Body of pancreas (tissue), 4 donors: ENCODE measurements at places on chromosomes 6 and 20.

GRCh38 chr6:133809406-133809805 lies 79.5 kb upstream of the TCF21 start:
- no peaks in the 10 kb centered on the region for H3K36me3 ChIP-seq
- H3K4me3 ChIP-seq, result no peak overlapping the region
- H3K4me1 ChIP-seq, result no peaks in the 10 kb centered on the region
- no peak overlapping the region for H3K27ac ChIP-seq

DNA sequence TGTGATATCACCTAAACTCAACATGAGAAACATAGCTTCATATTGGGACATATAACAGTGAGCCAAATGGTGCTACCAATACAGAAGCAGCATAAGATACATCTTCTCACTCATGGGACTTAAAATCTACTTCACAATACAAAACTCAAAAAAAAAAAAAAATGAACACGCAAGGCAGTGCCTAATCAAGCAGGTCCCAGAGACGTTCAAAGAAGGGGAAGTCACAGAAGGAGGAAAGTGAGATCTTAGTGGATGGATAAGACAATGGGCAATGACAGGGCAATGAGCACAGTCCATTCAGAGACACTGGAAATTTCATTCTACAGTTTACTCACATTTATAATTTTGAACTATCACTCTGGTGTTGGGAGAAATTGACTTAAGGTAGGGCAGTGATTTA lies 88.3 kb downstream of the FAM50B start:
- no peak overlapping the region for H3K4me3 ChIP-seq
- no peaks in the 10 kb centered on the region for H3K27me3 ChIP-seq
- H3K4me1 ChIP-seq, result peaks cover 4% of the 10 kb centered on the region
- DNase-seq, result no peak
- H3K27ac ChIP-seq, result no peak overlapping the region
- H3K36me3 ChIP-seq, result no peaks in the 10 kb centered on the region

- no peaks in the 10 kb centered on the region for H3K36me3 ChIP-seq
- peak overlapping the region; percentile 76 for H3K4me3 ChIP-seq
Measured at GRCh38 chr6:106511288-106512047, 117.8 kb downstream of the RTN4IP1 start.

GRCh38 chr6:18752278-18753068 lies 365.3 kb downstream of the RNF144B start:
- H3K4me1 ChIP-seq, result no peaks in the 10 kb centered on the region
- no peaks in the 10 kb centered on the region for H3K27me3 ChIP-seq
- H3K36me3 ChIP-seq, result no peaks in the 10 kb centered on the region
- no peak overlapping the region for H3K4me3 ChIP-seq
- no peak overlapping the region for H3K27ac ChIP-seq

DNA sequence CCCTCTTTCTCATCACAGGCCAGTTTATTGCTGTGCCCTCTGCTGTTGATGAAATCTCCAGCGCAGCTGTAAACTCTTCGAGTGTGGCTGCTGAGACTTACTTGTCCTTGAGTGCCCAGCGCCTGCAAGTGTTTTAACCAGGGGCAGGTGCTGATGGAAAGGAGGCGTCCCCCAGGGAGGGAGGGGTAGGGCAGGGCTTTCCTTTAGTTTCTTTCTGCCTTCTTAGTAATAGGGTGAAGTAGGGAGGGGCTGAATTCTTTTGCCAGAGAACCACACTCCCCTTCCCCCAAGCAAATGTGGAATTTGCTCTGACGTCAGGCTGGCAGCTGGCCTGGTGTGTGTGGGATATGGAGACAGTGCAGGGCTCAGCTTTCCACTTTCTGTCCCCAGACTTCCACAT lies 61.2 kb downstream of the IGF2R start:
- peaks cover 31% of the 10 kb centered on the region for H3K4me1 ChIP-seq
- peak; percentile 75 for DNase-seq
- H3K4me3 ChIP-seq, result no peak overlapping the region
- H3K27me3 ChIP-seq, result no peaks in the 10 kb centered on the region

DNA sequence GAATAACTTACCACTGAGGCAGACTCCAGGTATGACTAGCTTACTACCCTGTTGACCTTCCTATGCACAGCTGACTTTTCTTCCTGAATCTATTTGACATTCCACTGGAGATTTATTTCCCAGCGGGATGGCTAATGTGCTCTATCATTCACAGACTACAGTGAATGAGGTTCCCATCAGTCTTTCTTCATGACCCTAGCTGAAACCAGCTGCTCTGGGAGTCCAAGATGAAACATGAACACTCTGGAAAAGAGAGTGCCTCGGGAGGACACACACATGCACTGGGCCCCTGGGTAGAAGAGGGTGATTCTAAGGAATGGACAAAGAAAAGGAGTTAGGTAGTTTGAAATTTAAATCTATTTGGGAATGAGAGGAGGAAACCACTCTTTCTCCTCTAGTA lies 82.6 kb upstream of the DST start:
- no peak for DNase-seq
- H3K27me3 ChIP-seq, result no peaks in the 10 kb centered on the region
- no peaks in the 10 kb centered on the region for H3K36me3 ChIP-seq
- no peak overlapping the region for H3K27ac ChIP-seq
- no peak overlapping the region for H3K4me3 ChIP-seq

DNA sequence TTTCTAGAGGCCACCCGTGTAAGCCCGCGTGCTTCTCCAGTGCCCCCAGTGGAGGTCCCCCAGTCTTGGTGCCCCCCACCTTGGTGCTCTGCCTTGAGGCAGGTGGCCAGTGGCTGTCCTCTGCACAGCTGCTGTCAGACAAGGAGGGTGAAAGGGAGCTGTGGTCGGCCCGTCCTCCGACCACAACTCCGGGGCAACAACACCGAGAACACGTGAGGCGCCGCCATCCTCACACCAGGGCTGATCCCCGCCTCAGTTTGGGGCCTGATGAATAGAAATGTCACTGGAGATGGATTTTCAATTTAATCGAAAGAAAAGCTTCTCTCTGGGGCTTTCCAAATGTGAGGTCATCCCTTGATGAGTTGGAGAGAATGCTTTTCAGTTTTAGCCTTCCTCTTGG lies 304.6 kb downstream of the CDH4 start:
- H3K4me1 ChIP-seq, result no peaks in the 10 kb centered on the region
- no peaks in the 10 kb centered on the region for H3K36me3 ChIP-seq
- no peak overlapping the region for H3K27ac ChIP-seq
- H3K27me3 ChIP-seq, result no peaks in the 10 kb centered on the region
- no peak overlapping the region for H3K4me3 ChIP-seq

GRCh38 chr6:144590532-144590931 lies 305.4 kb downstream of the UTRN start:
- H3K4me3 ChIP-seq, result no peak overlapping the region
- DNase-seq, result peak; percentile 37
- H3K27me3 ChIP-seq, result no peaks in the 10 kb centered on the region
- peaks cover 4% of the 10 kb centered on the region for H3K4me1 ChIP-seq
- no peak overlapping the region for H3K27ac ChIP-seq
- H3K36me3 ChIP-seq, result no peaks in the 10 kb centered on the region
